ENCODE measurements at places on chromosomes 5 and 9. TPM values are rescaled to one million over a fixed set of nuclear protein-coding genes. Genes with fewer than 3 reads are reported as not detected.

GRCh38 chr9:82208741-82209450, 220.3 kb downstream of the SPATA31D1 start:
- DNase-seq: peak; percentile 40

GRCh38 chr9:113390192-113390960, 10.7 kb downstream of the ALAD start:
- no peak for DNase-seq

DNA sequence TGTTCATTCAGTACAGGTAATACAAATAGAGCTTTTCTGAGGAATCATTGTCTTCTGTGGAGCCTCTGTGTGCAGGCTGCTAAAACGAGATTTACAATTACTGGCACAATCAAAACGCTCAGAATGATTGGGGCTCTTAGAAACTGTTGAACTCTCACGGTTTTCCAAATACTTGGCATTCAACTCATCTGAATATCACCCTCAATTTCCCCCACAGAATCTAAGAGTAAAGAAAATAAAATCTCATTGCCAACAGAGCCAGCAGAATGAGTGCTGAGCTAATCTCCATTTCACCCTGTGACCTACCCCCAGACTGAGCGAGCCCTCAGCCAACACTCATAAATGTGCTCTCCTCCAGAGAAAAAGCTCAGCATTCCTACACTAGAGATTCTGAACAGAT, 35.3 kb upstream of the TMED7 start:
- no peak for DNase-seq

GRCh38 chr5:1386274-1386717, 41.4 kb upstream of the CLPTM1L start:
- DNase-seq: peak; percentile 15

Gene C5orf58
- total RNA-seq: not detected

- peak; percentile 67 for DNase-seq
Observed at GRCh38 chr9:69122082-69122548, 52.0 kb upstream of the TJP2 start.

Data from mammary epithelial cell (primary cell).